ENCODE measurements at places on chromosomes 4 and X.

- DNase-seq: peak; percentile 33
These were observed 48.7 kb downstream of the NOP14 start for GRCh38 chr4:2914256-2915126.

DNA sequence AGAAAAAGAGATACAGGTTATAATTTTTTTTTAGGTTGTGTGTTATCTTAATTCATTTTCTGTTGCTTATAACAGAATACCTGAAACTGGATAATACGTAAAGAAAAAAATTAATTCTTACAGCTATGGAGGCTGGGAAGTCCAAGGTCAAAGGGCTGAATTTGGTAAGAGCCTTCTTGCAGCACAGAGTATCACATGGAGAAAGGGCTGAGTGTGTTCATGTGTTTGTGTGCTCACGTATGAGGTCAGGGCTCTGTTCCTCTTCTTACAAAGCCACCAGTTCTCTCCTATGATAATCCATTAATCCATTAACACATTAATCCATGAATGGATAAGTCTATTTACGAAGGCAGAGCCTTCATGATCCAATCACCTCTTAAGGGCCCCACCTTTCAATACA, 8.6 kb upstream of the RAB28 start:
- peak; percentile 47 for DNase-seq

DNA sequence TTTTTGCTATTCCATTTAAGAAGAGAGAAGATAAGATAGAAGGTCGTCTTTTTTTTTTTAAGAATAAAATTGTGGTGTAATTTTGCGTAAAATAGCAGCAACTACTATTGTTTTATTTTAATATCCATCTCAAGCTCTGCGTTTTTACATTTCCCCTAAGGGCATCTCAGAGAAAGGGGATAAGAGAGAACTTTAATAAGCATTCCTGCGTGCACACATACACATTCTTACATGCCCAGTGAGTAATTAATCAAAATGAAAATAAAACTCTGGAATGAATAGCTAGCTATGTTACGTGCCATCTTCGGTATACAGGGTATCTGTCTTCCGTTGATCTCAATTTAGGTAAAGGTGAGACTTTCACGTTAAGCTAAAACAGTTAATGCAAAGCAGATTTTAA, 200.3 kb upstream of the TENM3 start:
- DNase-seq: no peak

GRCh38 chr4:186604124-186604807, 48.9 kb upstream of the MTNR1A start:
- DNase-seq: no peak

- DNase-seq: no peak
These were observed 68.3 kb downstream of the TEX13C start for GRCh38 chrX:125387945-125388344.

DNA sequence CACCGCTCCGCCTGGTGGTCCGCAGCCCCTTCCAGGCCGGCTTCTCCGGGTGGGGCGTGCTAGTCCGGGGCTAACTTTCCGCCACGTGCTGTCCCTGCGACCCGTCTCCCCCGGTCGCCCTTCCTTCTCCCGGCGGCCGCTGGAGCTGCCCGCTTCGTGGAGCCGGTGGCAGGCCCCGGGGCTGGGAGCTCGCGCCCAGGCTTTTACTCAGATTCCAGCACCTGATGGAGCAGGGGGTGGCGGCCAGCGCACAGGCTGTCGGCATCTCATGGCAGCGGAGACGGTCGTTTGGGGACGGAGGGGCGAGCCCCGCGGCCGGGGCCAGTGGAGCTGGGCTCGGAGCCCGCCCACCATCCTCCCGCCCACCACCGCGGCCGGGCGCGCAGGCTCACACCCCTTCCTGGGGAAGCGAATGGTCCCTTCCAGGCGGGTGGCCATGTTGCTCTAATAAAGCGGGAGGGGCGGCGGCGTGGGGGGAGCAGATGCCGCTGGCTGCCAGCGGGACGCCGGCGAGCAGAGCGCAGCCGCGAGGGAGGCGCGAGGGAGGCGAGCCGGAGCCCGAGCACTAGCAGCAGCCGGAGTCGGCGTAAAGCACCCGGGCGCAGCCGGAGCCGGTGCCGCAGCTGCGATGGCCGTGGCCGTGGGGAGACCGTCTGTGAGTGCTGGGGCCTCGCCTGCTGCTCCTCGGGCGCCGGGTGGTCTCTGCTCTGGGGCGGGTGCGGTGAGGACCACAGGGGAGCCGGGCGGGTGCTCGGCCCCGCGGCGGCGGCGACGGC, at the start of gene SEPTIN11:
Gene SEPTIN11, plus strand, starts transcription at position 477 of the 776 bp plus-strand sequence. Its CDS starts 152 bp downstream, at position 629.
- peak; percentile 76 for DNase-seq

DNA sequence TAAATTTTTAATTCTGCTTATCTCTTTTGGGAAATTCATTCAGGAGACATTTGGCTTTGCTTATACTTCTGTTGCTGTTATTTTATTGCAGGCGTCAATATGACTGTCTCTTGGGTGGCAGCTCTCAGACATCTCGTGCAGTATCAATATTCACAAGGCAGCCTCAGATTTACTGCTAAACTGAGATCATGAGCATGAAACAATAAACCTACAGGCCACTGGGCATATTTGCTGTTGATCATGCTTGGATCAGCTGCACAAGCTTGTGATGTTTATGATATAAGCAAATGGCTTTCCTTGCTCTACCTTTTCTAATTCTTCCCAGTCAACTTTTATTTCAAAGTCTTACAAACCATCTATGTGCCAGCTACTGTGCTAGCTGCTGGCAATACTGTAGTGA, 39.2 kb downstream of the TSPAN5 start:
- DNase-seq: no peak

DNA sequence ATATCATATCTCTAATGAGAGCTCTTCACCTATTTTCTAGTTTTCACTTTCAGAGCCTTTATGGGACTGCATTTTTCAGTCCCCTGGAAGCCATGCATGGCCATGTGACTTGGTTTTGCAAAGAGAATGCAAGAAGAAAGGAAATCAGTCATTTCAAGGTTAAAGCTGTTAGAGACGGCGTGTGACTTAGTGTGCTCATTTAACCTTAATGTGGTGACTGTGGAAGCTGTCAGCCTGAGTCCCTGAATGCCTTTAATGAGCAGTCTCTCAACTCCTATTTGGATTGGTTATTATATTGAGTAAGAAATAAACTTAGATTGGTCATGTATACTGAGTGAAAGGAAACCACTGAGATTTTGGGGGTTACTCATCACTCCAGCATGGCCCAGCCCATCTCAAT, 212.7 kb downstream of the KCNIP4 start:
- DNase-seq: no peak

- no peak for DNase-seq
These were observed 37.7 kb downstream of the NBDY start for GRCh38 chrX:56766554-56767347.

DNA sequence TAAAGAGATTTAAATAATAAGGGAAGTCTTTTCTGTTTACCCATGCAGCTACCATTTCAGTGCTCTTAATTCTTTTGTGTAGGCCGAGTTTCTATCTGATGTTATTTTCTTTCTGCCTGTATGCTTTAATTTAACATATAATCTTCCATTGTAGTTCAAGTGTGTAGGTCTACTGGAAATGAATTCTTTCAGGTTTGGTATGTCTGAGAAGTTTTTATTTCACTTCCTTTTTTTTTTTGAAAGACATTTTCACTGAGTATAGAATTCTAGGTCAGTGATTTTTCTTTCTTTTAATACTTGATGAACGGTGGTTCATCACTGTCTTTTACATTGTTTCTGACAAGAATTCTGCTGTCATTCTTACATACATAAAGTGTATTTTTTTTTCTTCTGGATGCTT, 42.1 kb downstream of the VAMP7 start:
- DNase-seq: no peak

GRCh38 chrX:153226344-153227185, 47.5 kb downstream of the MAGEA1 start:
- DNase-seq: no peak

DNA sequence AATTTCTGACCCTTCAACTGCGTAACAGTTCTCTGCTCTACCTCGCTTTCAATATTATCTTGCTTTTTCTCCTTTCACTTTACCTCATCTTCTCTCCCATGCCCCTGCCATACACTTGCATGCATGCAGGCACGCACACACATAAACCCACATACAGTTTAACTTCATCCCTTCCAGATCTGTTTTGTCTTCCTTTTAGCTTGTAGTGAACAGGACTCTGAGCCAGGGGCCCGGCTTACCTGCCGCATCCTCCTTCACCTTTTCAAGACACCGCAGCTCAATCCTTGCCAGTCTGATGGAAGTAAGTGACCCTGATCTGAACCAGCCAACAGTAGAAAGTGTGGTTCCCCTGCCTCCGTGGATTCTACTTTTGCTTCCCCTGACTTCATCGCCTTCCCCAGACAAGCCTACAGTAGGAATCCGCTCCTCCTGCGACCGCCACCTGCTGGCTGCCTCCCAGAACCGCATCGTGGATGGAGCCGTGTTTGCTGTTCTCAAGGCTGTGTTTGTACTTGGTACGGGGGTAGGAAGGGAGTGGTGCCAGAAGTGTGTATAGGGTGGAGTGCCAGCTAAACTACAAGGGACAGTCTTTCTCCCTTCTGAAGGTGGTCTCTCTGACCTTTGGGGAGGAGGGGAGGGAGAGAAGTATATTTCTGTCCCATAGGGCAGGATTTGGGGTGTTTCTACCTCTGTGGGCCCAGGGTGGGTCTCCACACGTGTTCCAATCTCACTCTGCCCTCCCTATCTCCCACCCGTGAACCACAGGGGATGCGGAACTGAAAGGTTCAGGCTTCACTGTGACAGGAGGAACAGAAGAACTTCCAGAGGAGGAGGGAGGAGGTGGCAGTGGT, 10.7 kb downstream of the MED12 start:
- DNase-seq: peak; percentile 31

DNA sequence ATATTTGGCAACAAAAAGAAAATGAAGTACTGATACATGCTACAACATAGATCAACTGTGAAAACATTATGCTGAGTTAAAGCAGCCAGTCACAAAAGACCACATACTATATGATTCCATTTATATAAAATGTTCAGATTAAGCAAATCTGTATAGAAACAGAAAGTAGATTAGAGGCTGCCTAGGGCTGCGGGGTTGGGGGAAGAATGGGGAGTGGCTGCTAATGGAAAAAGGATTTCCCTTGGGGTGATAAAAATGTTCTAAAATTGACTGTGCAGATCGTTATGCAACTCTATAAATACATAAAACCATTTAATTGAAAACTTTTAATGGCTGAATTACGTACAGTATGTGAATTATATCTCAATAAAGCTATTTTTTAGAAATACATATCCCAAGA, 46.8 kb downstream of the NEK1 start:
- no peak for DNase-seq

GRCh38 chr4:124753941-124754581, 41.5 kb upstream of the ANKRD50 start:
- no peak for DNase-seq

GRCh38 chr4:163200727-163201349, 34.1 kb upstream of the NAF1 start:
- DNase-seq: no peak

DNA sequence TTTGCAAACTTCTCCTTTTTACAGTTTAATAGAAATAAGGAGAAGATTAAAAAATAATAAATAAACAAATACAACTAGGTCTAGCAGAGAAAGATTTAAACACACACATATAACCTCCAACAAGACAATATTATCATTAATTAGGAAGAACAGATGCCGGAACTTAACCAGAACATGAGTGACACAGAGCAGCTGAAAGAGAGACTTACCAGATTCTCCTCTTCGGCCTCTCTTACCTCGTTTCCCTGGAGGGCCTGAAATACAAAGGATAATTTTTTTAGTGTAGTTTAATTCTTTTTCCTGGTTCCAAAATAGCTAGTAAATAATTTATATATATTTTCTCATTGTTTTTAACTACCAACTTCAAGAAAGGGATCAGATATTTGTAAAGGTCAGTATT, 252.5 kb downstream of the COL25A1 start:
- no peak for DNase-seq

- no peak for DNase-seq
These were observed 230.7 kb upstream of the KCNIP4 start for GRCh38 chr4:22179124-22179874.

DNA sequence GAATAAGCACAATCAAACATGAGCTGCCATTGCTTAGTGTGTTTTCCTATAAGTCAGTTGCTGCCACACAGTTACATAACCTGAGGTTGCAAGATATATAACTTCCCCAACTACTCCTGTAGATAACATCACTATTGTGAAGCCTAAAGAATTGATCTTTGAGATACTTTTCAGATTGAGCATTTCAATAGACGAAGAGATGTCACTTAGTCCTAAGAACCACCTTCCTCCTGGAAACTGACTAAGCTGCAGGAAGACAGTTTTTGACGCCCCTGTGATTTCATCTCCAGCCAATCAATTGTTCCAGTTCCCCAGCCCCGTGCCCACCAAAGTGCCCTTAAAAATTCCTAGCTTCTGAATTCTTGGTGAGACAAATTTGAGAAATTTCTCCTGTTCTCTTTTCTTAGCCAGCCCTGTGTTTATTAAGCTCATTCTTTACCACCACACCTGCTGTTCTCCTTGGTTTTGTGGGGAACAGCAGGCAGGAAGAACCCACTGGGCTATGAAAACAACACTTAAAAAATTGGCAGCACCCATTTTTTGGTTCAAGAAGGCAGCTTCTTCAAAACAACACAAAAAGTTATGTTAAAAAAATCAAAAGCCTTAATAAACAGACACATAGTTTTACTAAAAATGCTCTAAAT, 317.1 kb upstream of the PABPC4L start:
- DNase-seq: peak; percentile 38

Measured in HL-60 (cell line).